ENCODE measurements at places on chromosomes 1 and 21. TPM values are rescaled to one million over a fixed set of nuclear protein-coding genes. Genes with fewer than 3 reads are reported as not detected.

Gene KPRP
- total RNA-seq: not detected

Gene XKR8
- 4.7 TPM for total RNA-seq

Gene SLC2A1
- 34.4 TPM for total RNA-seq

Gene ORC1
- total RNA-seq: 2.2 TPM

Gene DPT
- not detected for total RNA-seq

Gene S100A1
- 0.94 TPM for total RNA-seq

Gene FAM72B
- total RNA-seq: 1.6 TPM

Gene KRTAP10-10
- not detected for total RNA-seq

Gene RYR2
- total RNA-seq: 61.7 TPM

Gene RAB7B
- 0.31 TPM for total RNA-seq

Gene GJA5
- total RNA-seq: 0.94 TPM

Gene SERPINC1
- total RNA-seq: not detected
